ENCODE measurements at places on chromosomes 3 and 15. TPM values are rescaled to one million over a fixed set of nuclear protein-coding genes. Genes with fewer than 3 reads are reported as not detected.

Gene ROBO2
- 0.07 TPM for total RNA-seq

Gene CLCN2
- 1.1 TPM for total RNA-seq

DNA sequence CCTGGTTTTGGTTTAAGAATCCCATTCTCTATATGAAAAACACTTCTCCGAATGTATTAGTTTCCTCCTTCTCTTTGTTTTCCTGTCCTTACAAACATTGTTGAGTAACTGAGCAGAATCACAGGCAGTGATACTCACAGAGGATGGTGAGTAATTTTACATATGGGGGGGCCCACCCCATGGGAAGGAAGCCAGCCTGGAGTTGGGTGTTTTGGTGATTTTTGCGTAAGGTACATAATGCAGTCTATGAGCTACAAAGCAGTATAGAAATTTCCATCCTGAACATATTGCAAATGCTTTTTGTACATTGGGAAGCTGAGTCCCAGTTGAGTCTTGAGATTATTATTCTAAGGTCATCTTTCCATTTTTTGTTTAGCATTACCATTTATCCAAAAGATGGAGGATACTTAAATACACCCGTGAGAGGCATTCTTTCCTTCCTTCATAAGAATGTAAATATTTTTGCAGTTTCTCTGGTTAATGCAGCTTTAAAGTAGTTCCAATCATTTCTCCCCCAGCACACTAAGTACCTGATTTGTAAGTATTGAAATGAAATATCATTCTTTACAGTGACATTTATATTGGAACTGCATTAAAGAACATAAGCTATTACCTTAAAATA is 476.8 kb downstream of the AGBL1 start:
- no peak overlapping the region for H3K4me3 ChIP-seq
- no peak overlapping the region for H3K27ac ChIP-seq
- no peaks in the 10 kb centered on the region for H3K27me3 ChIP-seq
- DNase-seq: no peak

DNA sequence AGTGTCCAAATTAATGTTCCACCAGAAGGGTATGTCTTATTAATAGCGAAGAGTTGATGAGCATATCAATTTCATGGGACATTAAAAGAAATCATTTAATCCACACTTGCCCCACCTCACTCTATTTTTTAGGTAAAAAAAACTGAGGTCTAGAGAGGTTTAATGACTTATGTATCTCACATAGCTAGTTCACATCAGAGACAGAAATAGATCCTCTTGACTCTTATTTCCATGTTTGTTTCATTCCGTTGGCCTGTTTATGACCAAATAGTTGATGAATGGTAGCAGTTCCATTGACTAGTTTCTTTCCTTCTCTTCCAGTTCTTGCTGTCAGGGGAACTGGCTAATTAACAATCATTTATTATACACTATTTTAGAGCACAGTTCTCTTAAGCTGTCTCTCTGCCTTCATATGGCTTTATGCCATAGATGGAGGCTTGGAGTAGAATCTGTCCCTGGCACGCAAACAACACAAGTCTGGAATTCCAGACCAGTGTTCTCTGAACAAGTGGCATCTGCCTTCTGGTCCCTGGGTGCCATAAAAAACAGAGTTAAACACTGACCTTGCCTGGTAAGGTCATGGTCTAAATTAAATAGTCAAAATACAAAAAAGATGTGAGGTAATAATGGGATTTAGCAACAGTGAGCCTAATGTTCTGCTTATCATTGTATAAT is 220.0 kb upstream of the CGNL1 start:
- no peak overlapping the region for H3K4me3 ChIP-seq
- DNase-seq: no peak
- no peaks in the 10 kb centered on the region for H3K27me3 ChIP-seq
- H3K36me3 ChIP-seq: no peaks in the 10 kb centered on the region
- no peak overlapping the region for H3K27ac ChIP-seq

Gene PIK3CB
- total RNA-seq: 94.7 TPM

DNA sequence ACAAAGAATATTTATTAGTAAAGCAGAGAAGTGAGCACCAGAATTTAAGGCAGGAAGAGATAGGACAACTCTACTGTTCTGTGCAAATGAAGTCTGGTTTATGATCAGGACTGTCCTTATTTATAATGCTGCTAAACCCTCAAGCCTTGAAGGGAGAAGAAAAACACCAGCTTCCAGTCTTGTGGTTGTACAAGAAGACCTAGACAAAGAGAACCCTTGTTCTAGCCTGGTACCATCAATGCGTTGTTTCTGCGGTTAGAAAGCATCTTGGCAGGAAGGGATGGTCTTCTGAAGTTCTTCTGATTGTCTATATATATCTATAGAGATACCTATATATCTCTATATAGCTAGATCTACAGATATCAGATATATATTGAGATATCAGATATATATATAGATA is 33.8 kb downstream of the PDCD10 start:
- H3K4me3 ChIP-seq: no peak overlapping the region
- H3K36me3 ChIP-seq: peaks cover 29% of the 10 kb centered on the region
- H3K4me1 ChIP-seq: no peaks in the 10 kb centered on the region
- no peak overlapping the region for H3K27ac ChIP-seq
